ENCODE measurements at places on chromosomes 2 and 18. TPM values are rescaled to one million over a fixed set of nuclear protein-coding genes. Genes with fewer than 3 reads are reported as not detected.

C2orf72 gene
- 5.7 TPM for total RNA-seq

TXNDC2 gene
- total RNA-seq, result not detected

NOSTRIN gene
- not detected for total RNA-seq

- no peak for DNase-seq
These were observed 43.7 kb downstream of the FSHR start for GRCh38 chr2:49110571-49110970.

- no peak for DNase-seq
These were observed 303.4 kb upstream of the NRXN1 start for GRCh38 chr2:51335087-51336058.

- no peak for DNase-seq
These were observed 13.6 kb downstream of the AQP12A start for GRCh38 chr2:240705204-240705791.

GRCh38 chr2:25034081-25034480 is 7.8 kb upstream of the EFR3B start:
- DNase-seq, result no peak

GRCh38 chr2:235706506-235706905 is 212.7 kb downstream of the AGAP1 start:
- DNase-seq, result no peak

DNA sequence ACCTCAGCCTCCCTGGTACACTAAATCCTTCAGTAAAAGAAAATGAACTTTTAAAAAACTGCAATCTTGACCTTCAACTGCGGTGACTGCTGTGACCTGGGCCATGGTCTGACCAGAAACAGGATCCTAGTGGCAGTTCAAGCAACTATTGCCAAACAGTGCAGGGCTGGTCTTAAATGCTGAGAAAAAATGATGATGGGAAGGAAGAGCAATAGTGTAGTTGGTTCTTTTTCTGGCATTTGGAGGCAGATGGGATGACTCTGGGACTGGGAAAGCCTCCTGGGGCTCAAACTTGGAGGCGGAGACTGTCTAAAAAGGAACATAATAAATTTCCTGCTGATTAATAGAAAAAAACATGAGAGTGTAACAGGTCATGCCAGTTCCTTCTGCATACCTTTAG is 45.4 kb downstream of the CHN1 start:
- DNase-seq, result no peak

- no peak for DNase-seq
These were observed 22.1 kb downstream of the TTLL4 start for GRCh38 chr2:218732761-218733158.

GRCh38 chr18:31931886-31932240 is 11.1 kb downstream of the TRAPPC8 start:
- no peak for DNase-seq
